ENCODE measurements at places on chromosomes 13 and 19.

DNA sequence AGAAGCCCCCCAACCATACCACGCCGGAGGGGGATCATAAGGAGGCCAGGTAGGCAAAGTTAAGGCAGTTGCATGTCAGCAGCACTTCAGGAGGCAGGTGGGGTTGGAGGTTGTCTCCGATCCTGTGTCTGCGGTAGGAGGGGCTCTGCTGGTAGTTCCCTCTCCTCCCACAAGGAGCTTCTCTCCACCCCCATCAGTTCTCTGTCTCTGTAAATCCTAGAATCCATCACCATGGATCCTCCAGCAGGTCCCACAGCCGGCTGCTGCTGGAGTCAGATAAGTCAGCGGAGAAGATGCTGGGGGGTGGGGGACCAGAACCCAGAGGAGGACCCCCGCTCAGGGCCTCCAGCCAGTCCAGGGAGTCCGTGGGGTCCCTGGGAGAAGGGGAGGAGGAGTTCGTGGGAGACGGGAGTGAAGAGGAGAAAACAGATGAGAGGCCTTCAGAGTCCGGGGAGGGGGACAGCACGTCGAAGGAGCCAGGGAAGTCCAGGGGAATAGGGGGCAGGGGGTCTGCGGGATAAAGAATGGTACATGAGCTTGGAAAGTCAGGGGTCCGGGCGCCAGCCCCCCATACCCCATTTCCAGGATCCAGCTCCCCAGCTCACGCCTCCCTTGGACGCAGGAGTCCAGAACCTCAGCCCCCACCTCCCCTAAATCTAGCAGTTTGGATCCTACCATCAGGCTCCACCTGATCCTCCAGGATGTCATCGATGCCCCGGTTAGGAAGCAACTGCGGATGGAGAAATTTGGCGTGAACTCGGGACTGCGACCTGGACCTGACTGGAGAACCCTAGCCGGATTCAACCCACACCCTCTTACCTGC lies 6.3 kb downstream of the MAMSTR start:
- no peak for DNase-seq

GRCh38 chr13:26988059-26988769 lies 183.4 kb downstream of the USP12 start:
- no peak for DNase-seq

DNA sequence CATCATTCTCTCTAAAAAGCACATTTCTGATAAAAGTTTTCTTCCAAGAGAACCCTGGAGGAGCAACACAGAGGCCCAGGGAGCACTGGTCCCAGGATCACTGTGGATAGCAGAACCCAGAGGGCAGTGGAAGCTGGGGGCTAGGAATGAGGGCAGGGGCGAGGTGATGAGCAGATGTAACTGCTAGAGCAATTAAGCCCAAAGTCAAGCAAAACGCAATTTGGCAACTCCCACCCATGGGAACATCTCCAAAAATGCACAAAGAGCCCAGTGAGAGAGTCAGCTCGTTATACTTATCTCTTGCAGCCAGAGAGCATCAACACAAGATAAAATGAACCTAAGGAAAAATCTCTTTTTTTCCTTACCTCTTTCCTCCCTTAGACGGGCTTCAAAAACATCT lies 284.2 kb downstream of the TBC1D4 start:
- no peak for DNase-seq

GRCh38 chr19:42542791-42543190 lies 14.5 kb upstream of the CEACAM1 start:
- DNase-seq, result no peak

DNA sequence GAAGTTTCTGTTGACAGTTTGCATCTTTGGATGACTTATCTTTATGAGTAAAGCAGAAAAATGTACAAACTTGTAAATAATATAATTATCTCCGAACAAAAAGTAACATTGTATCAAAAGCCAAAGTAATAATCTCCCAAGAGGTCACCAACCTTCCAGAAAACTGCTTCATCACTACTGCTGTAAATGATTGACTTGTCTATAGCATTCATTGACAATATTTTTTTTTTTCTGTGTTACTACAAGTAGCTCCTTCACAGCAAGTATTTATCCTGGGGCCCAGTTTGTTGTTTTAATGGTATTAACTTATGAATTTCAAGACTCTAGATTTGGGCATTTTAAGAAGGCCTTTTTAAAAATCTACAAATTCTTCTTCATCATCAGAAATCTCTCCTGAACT lies 242.4 kb downstream of the KLF12 start:
- no peak for DNase-seq

DNA sequence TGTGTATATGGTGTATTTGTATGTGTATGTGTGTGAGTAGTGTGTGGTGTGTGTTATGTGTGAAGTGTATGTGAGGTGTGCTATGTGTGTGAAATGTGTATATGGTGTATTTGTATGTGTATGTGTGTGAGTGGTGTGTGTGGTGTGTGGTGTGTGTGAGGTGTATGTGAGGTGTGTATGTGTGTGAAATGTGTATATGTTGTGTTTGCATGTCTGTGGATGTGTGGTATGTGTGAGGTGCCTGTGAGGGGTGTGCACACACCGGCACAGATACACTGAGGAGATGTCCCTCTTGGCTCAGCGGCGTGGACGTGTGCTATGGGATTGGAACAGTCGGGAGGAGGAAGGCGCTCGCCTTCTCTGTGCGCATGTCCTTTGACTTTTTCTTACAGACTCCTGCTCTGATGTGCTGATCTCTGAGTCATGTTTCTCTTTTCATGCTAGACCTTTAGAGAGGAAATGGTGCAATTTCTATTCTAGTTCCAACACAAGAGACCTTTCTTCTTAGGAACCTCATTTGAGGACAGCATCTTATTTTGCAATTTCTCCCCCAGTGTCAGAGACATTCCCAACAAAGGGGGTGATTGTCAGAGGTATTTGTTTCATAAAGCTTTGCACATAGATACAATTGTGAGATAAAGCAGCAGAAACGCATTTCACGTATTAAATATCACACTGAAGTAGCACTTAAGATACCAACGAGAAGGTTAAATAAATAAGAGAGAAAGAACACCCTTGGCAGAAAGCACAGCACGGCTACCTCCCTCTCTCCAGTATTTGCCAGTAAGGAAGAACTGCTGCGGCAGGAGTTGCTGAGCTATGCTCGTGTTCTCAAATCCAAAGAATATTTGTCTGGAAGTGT lies 11.3 kb upstream of the TNFRSF19 start:
- DNase-seq, result no peak

- DNase-seq, result no peak
Measured at GRCh38 chr19:44720945-44721344, 22.0 kb downstream of the CEACAM16 start.

DNA sequence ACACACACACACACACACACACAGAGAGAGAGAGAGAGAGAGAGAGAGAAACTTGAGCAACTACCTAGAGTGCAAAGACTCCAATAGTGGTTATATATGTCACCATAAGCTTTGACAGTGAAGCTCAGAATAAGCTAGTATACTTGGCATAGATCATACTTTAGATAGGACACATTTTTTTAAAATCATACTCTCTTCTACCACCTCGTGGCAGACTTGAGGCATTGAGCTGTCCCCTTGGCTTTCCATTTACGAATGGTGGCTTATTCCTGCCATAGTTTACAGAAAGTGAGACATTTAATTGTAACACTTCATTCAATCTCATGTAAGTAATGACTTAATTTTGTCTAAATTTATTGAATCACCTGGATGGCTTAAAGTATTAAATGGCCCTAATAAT lies 108.2 kb downstream of the EDNRB start:
- no peak for DNase-seq

GRCh38 chr13:51321836-51322235 lies 17.7 kb upstream of the SERPINE3 start:
- no peak for DNase-seq

GRCh38 chr19:48247212-48247611 lies 8.5 kb downstream of the CARD8 start:
- DNase-seq, result no peak

- no peak for DNase-seq
Measured at GRCh38 chr19:45876411-45877197, 9.3 kb downstream of the IRF2BP1 start.

- no peak for DNase-seq
Measured at GRCh38 chr13:54029226-54029625, 1000.6 kb downstream of the OLFM4 start.

GRCh38 chr19:1126984-1127760 lies 23.4 kb downstream of the GPX4 start:
- no peak for DNase-seq

DNA sequence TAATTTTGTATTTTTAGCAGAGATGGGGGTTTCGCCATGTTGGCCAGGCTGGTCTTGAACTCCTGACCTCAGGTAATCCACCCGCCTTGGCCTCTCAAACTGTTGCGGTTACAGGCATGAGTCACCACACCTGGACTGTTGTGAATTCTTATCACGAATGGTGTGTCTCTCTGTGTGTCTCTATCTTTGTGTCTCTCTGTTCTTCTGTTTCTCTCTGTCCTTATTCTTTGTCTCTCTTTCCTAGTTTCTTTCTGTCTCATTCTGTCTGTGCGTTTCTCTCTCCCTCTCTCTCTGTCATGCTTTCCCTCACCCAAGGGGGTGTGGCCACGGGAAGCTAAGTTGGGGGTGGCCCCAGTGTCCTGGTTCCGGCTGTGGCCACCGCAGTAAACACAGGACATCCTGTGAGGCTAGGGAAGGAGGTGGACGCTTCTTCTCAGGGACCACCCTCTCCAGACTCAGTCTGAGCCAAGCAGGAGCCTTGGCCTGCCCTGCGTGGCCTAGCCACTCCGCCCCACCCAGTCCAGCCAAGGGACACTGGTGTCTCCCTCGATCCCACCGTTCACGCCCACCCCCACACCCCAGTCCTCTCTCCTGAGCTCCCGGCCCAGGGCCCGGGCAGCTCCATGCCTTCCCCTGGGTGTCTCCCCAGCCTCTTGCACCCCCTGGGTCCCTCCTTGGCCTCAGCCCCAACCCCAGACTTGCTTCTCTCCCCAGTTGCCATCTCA lies 3.9 kb upstream of the PRX start:
- DNase-seq, result no peak

DNA sequence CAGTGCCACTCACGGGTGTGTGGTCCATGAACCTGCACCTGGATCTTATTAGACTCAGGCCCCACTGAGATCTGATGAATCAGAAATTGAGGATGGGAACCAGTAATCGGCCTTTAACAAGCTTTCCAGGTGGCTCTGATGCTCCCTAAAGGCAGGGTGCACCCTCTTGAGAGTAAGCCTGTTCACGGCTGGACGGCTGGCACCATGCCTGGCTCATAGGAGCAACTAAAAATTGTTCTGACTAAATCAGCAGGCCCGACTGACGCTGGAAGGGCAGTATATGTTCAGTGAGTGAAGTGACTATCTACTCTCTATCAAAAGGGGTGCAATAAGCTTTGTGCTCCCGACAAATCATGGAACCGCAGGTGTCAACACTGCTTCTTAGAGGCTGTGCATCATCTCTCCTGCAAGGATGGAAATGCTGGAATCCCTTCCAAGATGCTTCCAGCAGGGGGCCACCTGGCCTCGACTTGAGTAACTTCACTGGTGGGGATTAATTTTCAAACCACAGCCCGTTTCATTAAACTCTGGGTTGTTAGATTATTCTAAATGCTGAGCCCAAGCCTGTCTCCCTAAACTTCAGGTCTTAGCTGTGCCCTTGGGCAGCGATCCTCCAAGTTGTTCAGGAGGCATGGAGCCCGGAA lies 28.4 kb downstream of the TMTC4 start:
- no peak for DNase-seq

GRCh38 chr13:26052337-26052736 lies 521 bp upstream of the SHISA2 start:
- DNase-seq, result no peak

GRCh38 chr19:31390711-31391110 lies 41.5 kb upstream of the TSHZ3 start:
- DNase-seq, result no peak

GRCh38 chr19:54199401-54199800 lies 1.3 kb upstream of the RPS9 start:
- no peak for DNase-seq

GRCh38 chr19:46173886-46174480 lies 25.9 kb downstream of the IGFL2 start:
- DNase-seq, result no peak

DNA sequence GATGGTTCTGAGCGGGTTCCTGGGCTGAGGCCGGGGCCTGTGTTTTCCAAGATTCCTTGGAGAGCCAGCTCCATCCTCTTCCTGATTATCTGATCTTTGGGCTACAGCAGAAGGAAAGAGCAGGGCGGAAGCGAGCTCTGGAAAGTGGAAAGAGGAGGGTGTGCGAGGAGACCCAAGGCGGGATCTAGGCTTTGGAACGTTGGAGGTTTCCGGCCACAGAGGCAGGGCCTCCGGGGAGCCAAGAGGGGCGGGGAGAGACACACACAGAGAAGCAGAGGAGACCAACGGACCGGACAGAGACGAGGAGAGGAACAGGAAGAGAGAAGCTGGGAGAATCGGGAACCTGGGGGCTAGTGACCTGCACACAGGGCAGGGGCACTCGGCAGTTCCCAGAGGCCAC lies at the start of gene CLEC11A:
Gene CLEC11A (plus strand): TSS at position 296 of the 400 bp plus-strand sequence. CDS start 162 bp downstream, outside the sequence.
- DNase-seq, result no peak

DNA sequence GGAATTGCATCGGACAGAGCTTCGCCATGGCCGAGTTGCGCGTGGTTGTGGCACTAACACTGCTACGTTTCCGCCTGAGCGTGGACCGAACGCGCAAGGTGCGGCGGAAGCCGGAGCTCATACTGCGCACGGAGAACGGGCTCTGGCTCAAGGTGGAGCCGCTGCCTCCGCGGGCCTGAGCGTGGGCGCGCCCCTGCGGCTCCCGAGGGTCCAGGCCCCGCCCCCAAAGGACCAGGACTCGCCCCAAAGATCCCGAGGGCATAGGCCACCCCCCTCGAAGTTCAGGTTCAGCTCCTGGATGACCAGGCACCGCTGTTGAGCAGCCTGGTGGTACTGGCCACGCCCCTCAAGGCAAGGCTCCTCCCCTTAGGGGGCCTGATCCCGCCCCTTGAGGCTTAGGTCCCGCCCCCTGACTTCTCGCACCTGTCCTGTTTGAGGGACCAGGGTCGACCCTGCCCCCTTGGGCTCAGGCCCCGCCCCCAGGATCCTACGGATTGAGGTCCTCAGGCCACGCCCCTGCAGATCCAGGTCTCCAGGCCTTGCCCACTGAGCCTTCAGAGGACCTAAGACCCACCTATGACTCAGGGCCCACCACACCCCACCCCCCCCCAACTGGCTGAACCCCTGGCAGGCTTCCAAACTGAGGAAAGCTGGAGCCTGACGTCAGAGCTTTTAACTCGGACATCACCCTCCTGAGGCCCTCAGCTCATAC lies 43.1 kb downstream of the CYP4F22 start:
- no peak for DNase-seq

DNA sequence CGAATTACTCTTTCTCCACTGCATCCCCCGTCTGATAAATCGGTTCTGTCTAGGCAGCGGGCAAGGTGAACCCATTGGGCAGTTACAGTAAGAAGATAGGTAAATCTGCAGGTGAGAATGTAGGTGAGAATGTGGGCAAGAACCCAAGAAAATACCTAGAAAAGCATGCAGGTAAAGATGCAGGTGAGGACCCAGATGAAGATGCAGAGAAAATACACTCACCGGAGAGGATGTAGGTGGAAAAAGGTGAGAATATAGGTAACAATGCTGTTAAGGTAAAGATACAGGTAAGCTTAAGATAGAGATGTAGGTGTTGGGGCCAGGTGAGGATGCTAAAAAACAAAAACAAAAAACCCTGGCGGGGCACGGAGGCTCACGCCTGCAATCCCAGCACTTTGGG lies 6.3 kb upstream of the TNFSF14 start:
- no peak for DNase-seq

- DNase-seq, result no peak
Measured at GRCh38 chr13:110107568-110108347, 199.2 kb downstream of the COL4A1 start.

GRCh38 chr19:13726323-13726722 lies 38.0 kb upstream of the MRI1 start:
- DNase-seq, result no peak
